ENCODE measurements at places on chromosomes 11 and 22. TPM values are rescaled to one million over a fixed set of nuclear protein-coding genes. Genes with fewer than 3 reads are reported as not detected.

ARHGEF17 gene
- total RNA-seq = 3.3 TPM

OR9G1 gene
- total RNA-seq = not detected

PI4KA gene
- total RNA-seq = 23.4 TPM

APOL3 gene
- total RNA-seq = 1.5 TPM

TNNI2 gene
- total RNA-seq = not detected

LARGE2 gene
- 0.19 TPM for total RNA-seq

MFRP gene
- not detected for total RNA-seq

RIN1 gene
- 47.2 TPM for total RNA-seq

TMA7B gene
- total RNA-seq = not detected

JAML gene
- total RNA-seq = not detected

FERMT3 gene
- 1.3 TPM for total RNA-seq

CTSC gene
- total RNA-seq = 195 TPM

ACR gene
- total RNA-seq = 1.1 TPM

BATF2 gene
- 1.3 TPM for total RNA-seq

PTDSS2 gene
- total RNA-seq = 22.3 TPM

SLC5A1 gene
- total RNA-seq = not detected

PVALB gene
- total RNA-seq = not detected

BAIAP2L2 gene
- 44.1 TPM for total RNA-seq

IFITM10 gene
- 2.3 TPM for total RNA-seq

C22orf31 gene
- total RNA-seq = not detected

IFT27 gene
- total RNA-seq = 4.8 TPM

RAG2 gene
- not detected for total RNA-seq

TRIM34 gene
- 5.0 TPM for total RNA-seq

PRR33 gene
- total RNA-seq = not detected

NRGN gene
- 13.4 TPM for total RNA-seq

MMP10 gene
- total RNA-seq = 0.72 TPM

OR52H1 gene
- total RNA-seq = not detected

OR2AT4 gene
- not detected for total RNA-seq

OR2AG1 gene
- total RNA-seq = not detected

TCN1 gene
- total RNA-seq = 2.2 TPM

FREY1 gene
- total RNA-seq = 1.7 TPM

APOBEC3F gene
- 3.5 TPM for total RNA-seq

SLC22A12 gene
- not detected for total RNA-seq

KCNK4 gene
- total RNA-seq = 0.68 TPM

PGR gene
- total RNA-seq = not detected

ZBED5 gene
- 16.8 TPM for total RNA-seq

CBL gene
- total RNA-seq = 10.9 TPM

MS4A1 gene
- not detected for total RNA-seq

PKDREJ gene
- total RNA-seq = not detected

ZNF280B gene
- not detected for total RNA-seq

XKR3 gene
- not detected for total RNA-seq

TYR gene
- total RNA-seq = not detected

TREH gene
- total RNA-seq = not detected

GAS2 gene
- total RNA-seq = 1.7 TPM

LGALS12 gene
- 0.26 TPM for total RNA-seq

C1QTNF4 gene
- not detected for total RNA-seq
